Tibial artery (tissue), 4 donors: ENCODE measurements at places on chromosomes 13 and 19.

GRCh38 chr19:6481541-6482342 is at the start of gene DENND1C:
Gene DENND1C (minus strand): TSS chr19:6481787. CDS start chr19:6481695, 92 bp downstream.
- no peaks in the 10 kb centered on the region for H3K36me3 ChIP-seq
- peak within 1 kb of the TSS; percentile 22 for H3K4me3 ChIP-seq
- no peaks in the 10 kb centered on the region for H3K27me3 ChIP-seq
- H3K27ac ChIP-seq: no peak within 1 kb of the TSS
- peaks cover 3% of the 10 kb centered on the region for H3K4me1 ChIP-seq

DNA sequence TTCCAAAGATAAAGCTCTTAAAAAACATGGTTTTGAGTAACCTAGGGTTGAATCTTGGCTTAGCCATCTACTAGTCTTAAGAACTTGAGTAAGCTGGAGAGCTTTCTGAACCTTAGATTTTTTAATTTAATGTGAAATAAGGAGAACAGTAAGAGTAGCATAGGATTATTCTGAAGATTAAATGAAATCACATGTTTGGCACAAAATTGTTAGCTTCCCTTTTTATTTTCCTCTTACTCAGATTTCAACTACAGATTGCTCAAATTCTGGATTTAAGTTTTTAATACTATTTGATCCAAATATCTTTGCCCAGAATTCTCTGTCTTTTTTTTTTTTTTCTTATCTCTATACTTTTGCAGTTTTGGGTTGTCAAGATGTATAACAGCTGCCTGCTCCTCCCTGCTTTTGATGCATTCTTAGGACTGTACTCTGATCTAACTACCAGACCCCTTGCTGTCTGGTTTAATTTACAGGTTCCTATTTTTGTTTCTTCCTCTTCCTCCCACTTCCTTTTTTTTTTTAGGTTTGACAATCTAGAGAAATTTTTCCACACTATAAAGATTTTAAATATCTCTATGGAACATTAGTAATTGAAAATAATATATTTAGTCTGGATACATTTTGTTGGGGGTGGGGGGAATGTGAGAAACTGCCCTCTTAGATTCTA is 12.3 kb downstream of the POMP start:
- H3K4me1 ChIP-seq: no peaks in the 10 kb centered on the region
- H3K36me3 ChIP-seq: peaks cover 81% of the 10 kb centered on the region
- no peak for DNase-seq
- no peak overlapping the region for H3K4me3 ChIP-seq
- H3K27me3 ChIP-seq: no peaks in the 10 kb centered on the region

DNA sequence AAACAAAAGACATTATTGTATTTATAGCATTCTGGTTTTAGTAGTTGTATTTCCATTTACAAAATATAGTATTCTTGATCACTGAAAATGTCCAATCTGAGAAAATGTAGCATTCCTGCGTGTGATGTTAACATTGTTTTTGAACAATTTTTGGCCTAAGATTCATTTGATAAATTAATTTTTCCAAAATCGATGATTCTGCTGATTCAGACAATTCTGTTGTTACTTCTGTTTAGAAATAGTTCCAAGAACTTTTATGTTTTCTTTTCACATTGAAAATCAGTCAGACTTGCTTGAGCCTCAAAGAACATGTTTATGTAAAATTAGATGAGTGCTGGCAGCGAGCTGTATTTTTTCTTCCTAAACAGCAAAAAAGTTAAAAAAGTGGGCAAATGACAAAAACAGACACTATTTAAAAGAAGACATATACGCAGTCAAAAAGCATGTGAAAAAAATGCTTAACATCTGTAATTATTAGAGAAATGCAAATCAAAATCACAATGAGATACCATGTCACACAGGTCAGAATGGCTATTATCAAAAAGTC is 804.5 kb upstream of the MIR17HG start:
- no peak overlapping the region for H3K4me3 ChIP-seq
- H3K4me1 ChIP-seq: no peaks in the 10 kb centered on the region
- no peak overlapping the region for H3K27ac ChIP-seq
- DNase-seq: no peak

DNA sequence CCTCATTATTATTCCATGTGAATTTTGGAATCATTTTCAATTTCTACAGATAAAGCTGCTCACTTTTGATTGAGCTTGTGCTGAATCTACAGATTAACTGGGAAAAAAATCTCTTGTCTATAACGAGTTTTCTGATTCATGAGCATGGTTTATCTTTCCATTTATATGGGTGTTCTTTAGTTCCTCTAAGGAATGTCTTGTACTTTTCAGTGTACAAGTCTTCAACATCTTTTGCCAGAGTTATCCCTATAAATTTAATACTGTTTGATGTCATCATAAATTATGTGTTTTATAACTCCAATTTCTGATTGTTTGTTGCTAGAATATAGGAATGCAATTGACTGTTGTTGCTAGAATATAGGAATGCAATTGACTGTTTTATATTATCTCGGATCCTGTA is 533.8 kb downstream of the OLFM4 start:
- no peaks in the 10 kb centered on the region for H3K27me3 ChIP-seq
- no peak overlapping the region for H3K4me3 ChIP-seq
- H3K36me3 ChIP-seq: no peaks in the 10 kb centered on the region
- no peak overlapping the region for H3K27ac ChIP-seq
- DNase-seq: no peak
- no peaks in the 10 kb centered on the region for H3K4me1 ChIP-seq

GRCh38 chr13:24233351-24233901 is 72.9 kb downstream of the SPATA13 start:
- no peak for DNase-seq
- no peak overlapping the region for H3K27ac ChIP-seq
- no peaks in the 10 kb centered on the region for H3K4me1 ChIP-seq

GRCh38 chr13:20566468-20566897 is 474 bp upstream of the IFT88 start:
- H3K4me1 ChIP-seq: peaks cover 8% of the 10 kb centered on the region
- H3K36me3 ChIP-seq: no peaks in the 10 kb centered on the region
- H3K4me3 ChIP-seq: peak overlapping the region; percentile 73
- H3K27ac ChIP-seq: peak overlapping the region; percentile 89
- DNase-seq: no peak

DNA sequence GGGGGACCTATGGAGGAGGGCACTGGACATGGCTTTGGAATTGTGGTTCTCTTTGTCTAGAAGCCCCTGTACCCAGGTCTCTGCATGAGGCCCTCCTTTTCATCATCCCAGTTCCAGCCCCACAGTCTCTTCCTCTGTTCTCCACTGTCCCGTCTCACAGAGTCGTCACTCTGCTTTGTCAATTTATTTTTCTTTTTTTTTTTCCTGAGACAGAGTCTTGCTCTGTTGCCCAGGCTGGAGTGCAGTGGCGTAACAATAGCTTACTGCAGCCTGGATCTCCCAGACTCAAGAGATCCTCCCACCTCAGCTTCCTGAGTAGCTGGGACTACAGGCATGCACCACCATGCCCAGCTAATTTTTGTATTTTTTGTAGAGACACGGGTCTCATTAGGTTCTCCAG is 619 bp upstream of the EXOC3L2 start:
- peaks cover 26% of the 10 kb centered on the region for H3K27me3 ChIP-seq
- H3K4me1 ChIP-seq: peaks cover 15% of the 10 kb centered on the region
- H3K27ac ChIP-seq: no peak overlapping the region
- no peak overlapping the region for H3K4me3 ChIP-seq
- DNase-seq: no peak
- no peaks in the 10 kb centered on the region for H3K36me3 ChIP-seq

DNA sequence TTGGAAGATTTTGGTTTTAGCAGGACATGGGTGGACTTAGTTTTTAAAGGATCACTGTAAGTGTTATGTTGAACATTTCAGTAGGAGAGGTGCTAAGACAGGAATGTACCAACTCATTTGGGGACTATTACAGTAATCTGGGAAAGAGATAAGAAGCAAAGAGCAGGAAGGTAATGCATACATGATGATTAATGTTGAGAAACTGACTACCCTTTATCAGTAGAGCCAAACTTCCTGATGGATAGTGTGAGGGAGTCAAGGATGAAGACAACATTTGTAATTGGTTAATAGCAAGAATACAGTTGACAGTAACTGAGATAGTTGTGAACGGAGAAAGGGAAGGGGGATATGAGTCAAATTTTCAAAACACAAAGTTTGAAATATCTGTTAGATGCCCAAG is 421.9 kb upstream of the PRR20A start:
- H3K27ac ChIP-seq: no peak overlapping the region
- no peaks in the 10 kb centered on the region for H3K27me3 ChIP-seq
- H3K4me3 ChIP-seq: no peak overlapping the region
- H3K36me3 ChIP-seq: no peaks in the 10 kb centered on the region

- peaks cover 7% of the 10 kb centered on the region for H3K4me1 ChIP-seq
- H3K27ac ChIP-seq: no peak overlapping the region
- peaks cover 21% of the 10 kb centered on the region for H3K36me3 ChIP-seq
- H3K4me3 ChIP-seq: no peak overlapping the region
- no peak for DNase-seq
These were observed 5.0 kb downstream of the XRCC1 start for GRCh38 chr19:43570174-43570791.

DNA sequence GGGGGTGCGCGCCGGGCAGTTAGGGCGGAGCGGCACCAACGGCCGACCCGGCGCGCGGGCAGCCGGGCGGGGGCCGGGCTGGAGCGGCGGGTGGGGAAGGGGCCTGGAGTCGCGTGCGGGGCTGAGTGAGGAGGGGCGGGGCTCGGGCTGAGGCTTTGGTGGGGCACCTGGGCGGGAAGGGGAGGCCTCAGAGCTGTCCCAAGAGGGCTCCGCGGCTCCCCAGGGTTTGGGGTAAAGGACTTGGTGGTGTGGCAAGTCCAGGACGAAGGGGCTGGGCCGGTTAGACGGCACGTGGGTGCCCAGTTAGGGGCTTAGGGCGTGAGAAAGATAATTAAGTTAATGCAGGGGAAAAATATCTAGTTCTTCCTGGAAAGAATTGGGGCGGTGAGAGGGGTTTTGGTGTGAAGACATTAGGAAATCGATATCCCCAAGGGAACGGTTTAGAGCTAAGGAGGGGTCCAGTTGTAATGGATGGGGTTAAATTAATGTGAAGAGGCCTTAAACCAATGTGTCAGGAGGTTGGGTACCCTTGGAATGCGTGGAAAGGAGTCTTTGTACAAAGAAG is 496 bp downstream of the ZNF574 start:
- peaks cover 35% of the 10 kb centered on the region for H3K36me3 ChIP-seq
- peaks cover 21% of the 10 kb centered on the region for H3K4me1 ChIP-seq
- no peaks in the 10 kb centered on the region for H3K27me3 ChIP-seq
- H3K4me3 ChIP-seq: peak overlapping the region; percentile 85
- peak; percentile 73 for DNase-seq

DNA sequence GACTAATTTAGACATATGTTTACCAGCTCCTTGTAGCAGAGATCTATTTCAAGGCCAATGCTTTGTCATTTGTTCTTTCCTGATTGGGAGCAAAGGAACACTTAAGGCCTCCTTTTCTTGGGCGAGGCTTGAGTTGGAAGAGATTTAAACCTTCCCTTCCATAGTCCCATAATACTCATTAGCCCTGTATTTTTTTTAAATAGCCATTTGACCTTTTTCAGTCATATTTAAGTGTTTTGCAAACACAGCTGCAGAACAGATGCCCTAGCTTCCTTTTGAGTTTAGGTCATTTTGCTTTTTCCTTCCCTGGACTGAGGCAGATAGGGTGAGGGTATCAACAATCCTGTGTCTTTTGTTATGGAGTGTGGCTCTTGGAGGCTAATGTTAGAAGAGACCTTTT is 198.3 kb downstream of the NBEA start:
- no peaks in the 10 kb centered on the region for H3K27me3 ChIP-seq
- H3K36me3 ChIP-seq: no peaks in the 10 kb centered on the region
- DNase-seq: no peak
- H3K4me1 ChIP-seq: no peaks in the 10 kb centered on the region

- peaks cover 80% of the 10 kb centered on the region for H3K4me1 ChIP-seq
- no peak overlapping the region for H3K4me3 ChIP-seq
- H3K27me3 ChIP-seq: no peaks in the 10 kb centered on the region
- DNase-seq: no peak
These were observed 5.0 kb downstream of the PAK4 start for GRCh38 chr19:39130337-39131254.

GRCh38 chr13:113040597-113041292 is 64.8 kb upstream of the F7 start:
- H3K36me3 ChIP-seq: no peaks in the 10 kb centered on the region
- H3K4me1 ChIP-seq: peaks cover 12% of the 10 kb centered on the region
- no peak for DNase-seq
- H3K27ac ChIP-seq: peak overlapping the region; percentile 53
- H3K4me3 ChIP-seq: no peak overlapping the region

GRCh38 chr19:34480971-34481841 is at the start of gene WTIP:
Gene WTIP (plus strand): TSS chr19:34481758. CDS start chr19:34481975, 217 bp downstream.
- no peaks in the 10 kb centered on the region for H3K27me3 ChIP-seq
- DNase-seq: peak; percentile 89
- peaks cover 28% of the 10 kb centered on the region for H3K4me1 ChIP-seq

DNA sequence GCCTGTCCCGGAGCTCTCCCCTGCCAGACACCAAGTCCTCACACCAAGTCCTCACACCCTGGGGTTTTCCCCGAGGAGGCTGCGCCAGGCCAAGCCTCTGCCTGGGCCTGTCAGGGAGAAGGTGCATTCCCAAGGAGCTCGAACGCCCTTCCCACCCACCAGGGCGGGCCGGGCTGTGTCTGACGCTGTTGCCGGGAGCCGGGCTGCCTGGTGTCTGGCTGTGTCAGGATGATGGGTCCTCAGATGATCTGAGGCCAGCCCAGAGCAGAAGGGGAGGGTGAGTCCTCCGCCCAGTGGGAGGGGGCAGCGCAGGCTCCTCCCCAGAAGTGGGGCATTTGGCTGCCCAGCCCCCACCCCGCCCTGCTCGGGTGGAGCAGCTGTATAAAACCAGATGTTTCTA is 2.3 kb upstream of the HAS1 start:
- H3K27ac ChIP-seq: no peak overlapping the region
- H3K4me1 ChIP-seq: no peaks in the 10 kb centered on the region
- H3K4me3 ChIP-seq: no peak overlapping the region
- DNase-seq: no peak

- H3K27me3 ChIP-seq: no peaks in the 10 kb centered on the region
- no peak overlapping the region for H3K27ac ChIP-seq
- no peaks in the 10 kb centered on the region for H3K36me3 ChIP-seq
- H3K4me1 ChIP-seq: no peaks in the 10 kb centered on the region
- no peak overlapping the region for H3K4me3 ChIP-seq
These were observed 7.0 kb upstream of the LILRA4 start for GRCh38 chr19:54345938-54346386.

- no peaks in the 10 kb centered on the region for H3K36me3 ChIP-seq
- H3K4me3 ChIP-seq: no peak overlapping the region
- no peak overlapping the region for H3K27ac ChIP-seq
- peaks cover 12% of the 10 kb centered on the region for H3K4me1 ChIP-seq
- DNase-seq: no peak
These were observed 25.5 kb downstream of the FGF21 start for GRCh38 chr19:48780631-48781391.

DNA sequence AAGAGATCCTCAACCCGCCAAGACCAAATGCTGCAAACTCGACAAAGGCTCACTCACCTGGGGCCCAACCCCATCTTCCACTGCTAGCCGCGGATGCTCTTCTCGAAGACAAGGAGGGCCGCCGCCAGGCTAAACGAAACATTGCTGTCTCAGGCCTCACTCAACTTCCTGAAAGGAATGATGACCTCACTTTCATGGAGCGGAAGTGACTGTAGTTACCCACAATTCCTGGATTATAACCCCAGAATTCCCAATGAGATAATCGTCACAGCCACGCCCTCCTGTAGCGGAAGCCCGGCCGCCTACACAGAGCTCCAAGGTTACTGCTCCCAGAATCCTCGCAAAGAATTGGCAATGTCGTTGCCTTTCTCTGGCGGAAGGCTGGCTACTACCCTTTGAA is 10.5 kb upstream of the ZNF112 start:
- no peak overlapping the region for H3K27ac ChIP-seq
- H3K36me3 ChIP-seq: no peaks in the 10 kb centered on the region
- no peaks in the 10 kb centered on the region for H3K4me1 ChIP-seq
- H3K4me3 ChIP-seq: no peak overlapping the region
- H3K27me3 ChIP-seq: no peaks in the 10 kb centered on the region

GRCh38 chr19:10422846-10423245 is 2.5 kb downstream of the PDE4A start:
- no peaks in the 10 kb centered on the region for H3K36me3 ChIP-seq
- no peak for DNase-seq
- peaks cover 45% of the 10 kb centered on the region for H3K4me1 ChIP-seq
- no peak overlapping the region for H3K4me3 ChIP-seq
- no peak overlapping the region for H3K27ac ChIP-seq
